ENCODE measurements at places on chromosomes 5 and 9.

- peak; percentile 64 for DNase-seq
These were observed 20.8 kb downstream of the OBP2B start for GRCh38 chr9:133188006-133188842.

- DNase-seq = no peak
These were observed 9.6 kb downstream of the MTMR12 start for GRCh38 chr5:32302835-32303754.

- DNase-seq = no peak
These were observed 165.9 kb downstream of the SH3GL2 start for GRCh38 chr9:17744786-17745185.

GRCh38 chr5:157288405-157289163, 22.7 kb downstream of the CYFIP2 start:
- no peak for DNase-seq

GRCh38 chr5:10660135-10660534, 96.3 kb downstream of the ANKRD33B start:
- DNase-seq = no peak

DNA sequence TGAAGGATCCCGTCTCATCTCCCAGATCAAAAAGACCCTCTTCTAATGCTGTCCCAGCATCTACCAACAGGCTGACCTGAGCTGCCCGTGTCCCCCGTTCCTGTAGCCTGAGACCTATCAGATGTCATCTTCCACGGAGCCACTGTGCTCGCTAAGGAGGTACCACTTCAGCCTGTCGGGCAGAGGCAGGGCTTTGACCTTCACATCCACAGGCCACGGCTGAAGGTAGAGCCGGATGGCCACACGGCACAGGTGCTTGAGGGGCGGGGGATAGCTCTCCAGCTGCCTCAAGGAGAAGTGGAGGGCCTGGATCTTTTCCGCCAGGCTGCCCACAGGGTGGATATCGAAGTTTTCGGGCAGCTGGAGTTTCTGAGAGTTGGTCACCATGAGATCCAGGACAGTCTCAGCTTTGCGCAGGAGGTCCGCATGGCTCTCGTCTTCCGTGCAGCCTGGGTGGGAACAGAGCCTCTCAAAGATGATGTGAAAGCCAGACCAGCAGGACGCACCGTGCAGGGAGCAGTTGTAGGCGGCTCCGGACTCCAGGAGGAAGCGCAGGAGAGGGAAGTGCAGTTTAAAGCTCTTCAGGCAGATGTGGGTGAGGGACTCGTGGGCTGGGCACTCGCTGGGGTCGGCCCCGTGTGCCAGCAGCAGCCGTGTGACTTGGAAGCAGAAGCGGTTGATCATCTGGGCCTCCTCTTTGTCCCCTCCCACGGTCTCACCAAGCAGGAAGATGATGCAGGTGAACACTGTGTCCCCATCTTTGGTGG, 4.1 kb downstream of the ASB6 start:
- no peak for DNase-seq

GRCh38 chr5:136094189-136094912, 38.3 kb upstream of the SMAD5 start:
- no peak for DNase-seq

DNA sequence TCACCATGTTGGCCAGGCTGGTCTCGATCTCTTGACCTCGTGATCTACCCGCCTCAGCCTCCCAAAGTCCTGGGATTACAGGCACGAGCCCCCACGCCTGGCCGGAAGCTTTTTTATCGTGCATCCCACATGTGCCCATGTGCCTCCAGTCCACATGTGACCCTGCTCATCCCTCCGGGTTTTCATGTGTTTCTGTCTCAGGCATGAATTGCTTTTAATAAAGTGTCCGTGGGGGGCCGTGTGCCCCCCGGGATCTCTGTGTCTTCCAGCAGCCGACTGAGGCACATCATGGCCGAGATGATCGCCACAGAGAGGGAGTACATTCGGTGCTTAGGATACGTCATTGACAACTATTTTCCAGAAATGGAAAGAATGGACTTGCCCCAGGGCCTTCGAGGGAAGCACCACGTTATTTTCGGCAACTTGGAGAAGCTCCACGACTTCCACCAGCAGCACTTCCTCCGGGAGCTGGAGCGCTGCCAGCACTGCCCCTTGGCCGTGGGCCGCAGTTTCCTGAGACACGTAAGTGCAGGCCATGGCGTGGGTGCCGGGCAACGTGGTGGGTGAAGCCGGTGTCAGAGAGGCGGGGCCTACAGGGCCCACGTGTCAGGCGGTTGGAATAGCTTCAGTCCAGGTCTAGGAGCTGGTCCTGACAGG, 22.1 kb upstream of the LRRC14B start:
- DNase-seq = peak; percentile 86
